ENCODE measurements at places on chromosomes 11 and 22. TPM values are rescaled to one million over a fixed set of nuclear protein-coding genes. Genes with fewer than 3 reads are reported as not detected.

TPBGL gene
- total RNA-seq: 1.6 TPM

OR10S1 gene
- not detected for total RNA-seq

TSGA10IP gene
- not detected for total RNA-seq

CHRDL2 gene
- total RNA-seq: 0.67 TPM

PGA3 gene
- 47.2 TPM for total RNA-seq

GAL3ST3 gene
- not detected for total RNA-seq

- no peak for DNase-seq
These were observed 734 bp downstream of the C11orf58 start for GRCh38 chr11:16738947-16739815.

- DNase-seq: no peak
These were observed 69.7 kb downstream of the PRMT3 start for GRCh38 chr11:20457001-20457799.

- DNase-seq: no peak
These were observed 8.5 kb upstream of the SLC25A18 start for GRCh38 chr22:17554814-17555213.

GRCh38 chr11:123892031-123892430 is 6.6 kb upstream of the TMEM225 start:
- no peak for DNase-seq

DNA sequence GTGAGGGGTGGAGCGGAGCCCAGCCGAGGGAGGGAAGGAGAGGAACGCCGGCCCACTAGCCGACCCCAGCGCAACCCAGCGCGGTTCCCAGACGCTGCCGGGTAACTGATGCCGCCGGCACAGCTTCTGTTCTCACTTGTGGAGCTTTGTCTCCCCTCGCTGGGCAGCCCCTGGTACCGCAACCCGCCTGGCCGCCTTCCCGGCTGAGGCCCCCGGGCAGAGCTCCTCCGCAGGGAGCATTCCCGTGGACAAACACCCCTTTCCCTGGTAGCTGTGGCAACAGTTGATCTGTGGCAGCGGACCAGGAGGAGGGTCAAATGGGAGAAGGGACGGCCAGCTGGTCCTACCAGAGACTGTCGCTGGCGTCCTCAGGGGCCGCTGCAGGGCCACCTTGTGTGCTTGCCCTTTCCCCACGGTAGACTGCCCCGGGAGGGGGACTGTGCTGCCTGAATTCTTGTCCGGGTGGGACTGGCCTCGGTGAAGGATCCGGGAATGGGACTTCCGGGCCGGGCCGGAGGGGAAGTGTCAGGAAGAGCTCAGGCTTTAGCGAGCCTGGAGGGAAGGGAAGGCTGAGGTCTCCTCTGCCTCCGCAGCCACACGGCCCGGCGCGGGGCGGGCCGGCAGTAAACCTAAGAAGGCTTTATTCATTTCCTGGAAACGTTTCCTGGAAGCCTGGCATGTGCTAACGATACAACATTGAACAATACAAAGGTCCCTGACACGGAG is 468.0 kb downstream of the OPCML start:
- DNase-seq: no peak

DNA sequence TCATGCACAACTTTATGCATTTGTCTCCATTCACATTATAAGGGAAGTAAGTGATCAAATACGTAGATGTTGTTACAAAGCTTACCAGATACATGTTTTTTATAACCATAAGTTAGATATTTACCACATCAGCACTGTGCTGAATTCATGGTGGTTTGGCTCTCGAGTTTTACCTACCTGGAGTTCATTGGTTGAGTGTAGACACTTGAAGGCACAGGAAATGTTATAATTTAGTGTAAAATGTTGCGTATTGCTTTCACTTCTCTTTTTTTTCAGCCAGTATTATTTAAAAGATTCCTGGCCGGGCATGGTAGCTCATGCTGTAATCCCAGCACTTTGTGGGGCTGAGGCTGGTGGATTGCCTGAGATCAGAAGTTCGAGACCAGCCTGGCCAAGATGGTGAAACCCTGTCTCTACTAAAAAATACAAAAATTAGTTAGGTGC is 53.1 kb upstream of the GRK2 start:
- no peak for DNase-seq

DNA sequence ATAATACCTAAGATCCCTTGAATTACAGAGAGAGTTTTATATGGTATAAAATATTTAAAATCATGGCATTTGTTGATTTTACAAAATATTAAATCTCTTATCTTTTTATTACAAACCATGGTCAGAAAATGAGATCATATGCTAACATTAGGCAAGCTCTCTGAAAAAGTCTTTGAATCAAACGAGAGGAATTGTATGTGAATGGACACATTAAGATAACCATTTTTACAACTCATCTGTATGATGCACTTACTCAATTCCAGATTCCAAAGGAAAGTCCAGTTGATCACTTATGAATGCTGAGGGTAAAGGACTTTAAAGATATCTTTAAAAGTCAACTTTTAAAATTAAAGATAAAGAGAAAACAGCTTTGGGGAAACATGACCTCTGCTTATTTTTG is 83.5 kb upstream of the LUZP2 start:
- DNase-seq: no peak

DNA sequence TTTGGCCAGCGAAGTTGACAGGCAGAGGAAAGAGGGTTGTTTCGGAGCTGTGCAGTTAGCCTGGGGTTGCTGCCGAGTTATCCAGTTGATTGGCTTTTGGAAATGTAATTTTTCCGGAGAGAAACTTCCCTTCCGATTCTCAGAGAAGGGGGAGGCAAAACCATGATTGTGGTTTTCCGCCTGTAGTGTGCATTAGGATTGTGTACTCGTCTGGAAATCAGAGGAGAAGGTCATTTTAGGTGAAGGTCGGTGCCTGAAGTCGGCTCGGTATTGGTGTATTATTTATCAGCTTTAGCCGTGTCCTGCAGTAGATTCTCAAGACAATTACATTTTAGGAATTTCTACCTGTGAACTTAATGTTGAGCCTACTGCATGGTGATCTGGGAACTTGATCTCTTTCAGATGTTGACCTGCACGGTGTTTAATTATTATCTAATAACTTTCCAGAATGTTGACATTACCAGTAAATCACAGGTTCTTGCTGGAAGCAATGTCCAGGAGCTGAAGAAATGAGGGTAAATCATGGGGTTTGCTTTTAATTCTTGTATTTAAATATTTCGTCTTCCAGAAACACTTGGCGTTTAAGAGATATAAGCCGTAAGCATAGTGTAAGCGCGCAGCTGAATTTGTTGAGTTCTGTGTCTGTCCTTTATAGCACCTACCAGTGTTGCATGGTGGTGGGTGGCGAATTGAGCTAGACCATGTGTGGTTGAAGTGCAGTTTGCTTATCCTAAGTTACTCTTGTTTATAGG is 1.3 kb downstream of the ARHGEF12 start:
- no peak for DNase-seq

GRCh38 chr22:29208502-29208862 is 2.8 kb downstream of the EMID1 start:
- no peak for DNase-seq

- DNase-seq: peak; percentile 28
These were observed 57.7 kb downstream of the CABIN1 start for GRCh38 chr22:24068717-24069297.

DNA sequence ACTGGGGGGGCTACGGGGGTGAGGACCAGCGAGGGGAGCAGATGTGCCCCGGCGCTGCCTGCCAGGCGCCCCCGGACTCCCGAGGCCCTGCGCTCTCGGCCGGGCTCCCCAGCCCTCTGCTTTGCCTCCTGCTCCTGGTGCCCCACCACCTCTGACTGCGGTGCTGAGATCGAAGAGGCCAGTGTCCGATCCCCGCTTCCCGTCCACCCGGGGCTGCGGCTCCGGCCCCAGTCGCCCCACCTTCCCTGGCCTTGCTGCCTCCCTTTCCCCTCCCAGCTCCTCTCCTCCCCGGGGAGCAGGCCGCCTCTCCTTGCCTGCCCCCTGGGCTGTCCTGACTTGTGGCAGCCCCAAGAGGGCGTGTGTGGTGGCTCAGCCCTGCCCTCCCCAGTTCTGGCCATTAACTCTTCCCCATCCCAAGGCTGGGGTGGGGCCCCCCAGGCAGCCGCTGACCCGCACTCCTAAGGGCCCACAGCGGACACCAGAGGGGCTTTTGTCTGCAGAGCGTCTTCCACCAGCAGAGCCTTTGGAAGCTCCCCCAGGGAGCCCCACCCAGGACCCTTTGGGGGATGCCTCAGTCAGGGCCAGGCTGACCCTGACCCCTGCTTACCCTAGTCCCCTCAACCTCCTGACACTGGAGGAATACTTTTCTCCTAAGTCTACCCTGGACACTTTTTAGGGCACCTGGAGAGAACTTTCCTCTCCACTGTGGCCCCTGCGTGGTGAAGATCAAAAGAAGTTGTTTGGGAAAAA is 16.6 kb downstream of the RTN4RL2 start:
- no peak for DNase-seq

DNA sequence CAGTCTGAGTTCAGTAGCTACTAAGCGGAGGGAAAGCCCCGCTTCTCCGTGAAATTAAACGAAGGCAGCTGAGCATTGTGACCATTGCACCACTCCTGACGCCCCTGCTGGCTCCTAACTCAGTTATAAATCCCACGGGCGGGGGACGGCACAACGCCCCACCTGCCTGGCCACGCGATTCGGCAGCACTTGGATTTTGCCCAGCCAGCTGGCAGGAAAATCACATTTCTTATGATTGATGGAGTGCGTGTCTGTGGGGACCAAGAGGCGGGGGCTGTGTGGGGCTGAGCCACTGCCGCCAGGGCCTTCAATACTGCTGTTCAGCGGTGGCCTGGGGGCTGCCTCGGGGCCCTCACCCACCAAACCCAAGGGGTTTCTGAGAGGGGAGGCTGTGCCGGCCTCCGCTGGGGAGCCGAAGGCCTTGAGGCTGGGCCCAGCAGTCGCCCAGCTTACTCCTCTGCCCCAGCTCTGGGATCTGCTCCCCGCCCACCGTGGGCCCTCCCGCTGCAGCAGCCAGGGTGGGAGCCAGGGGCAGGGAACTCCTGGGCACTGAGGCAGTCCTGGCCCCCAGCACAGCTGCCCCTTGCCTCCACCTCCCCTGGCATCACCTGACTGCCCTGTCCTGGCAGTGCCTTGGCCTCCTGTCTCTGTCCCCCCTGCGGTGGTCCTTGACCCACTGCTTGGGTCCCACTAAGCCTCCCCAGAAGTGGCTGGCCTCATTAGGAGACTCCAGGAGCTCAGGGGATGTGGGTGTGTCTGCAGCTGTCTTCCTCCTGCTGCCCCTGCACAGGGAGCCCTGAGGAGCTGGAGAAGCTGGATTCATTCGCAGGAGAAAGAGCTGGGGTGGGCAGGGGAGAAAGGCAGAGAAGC is 30.7 kb downstream of the SHISAL1 start:
- no peak for DNase-seq

- DNase-seq: no peak
These were observed 77.1 kb upstream of the PRR5 start for GRCh38 chr22:44624689-44625420.

DNA sequence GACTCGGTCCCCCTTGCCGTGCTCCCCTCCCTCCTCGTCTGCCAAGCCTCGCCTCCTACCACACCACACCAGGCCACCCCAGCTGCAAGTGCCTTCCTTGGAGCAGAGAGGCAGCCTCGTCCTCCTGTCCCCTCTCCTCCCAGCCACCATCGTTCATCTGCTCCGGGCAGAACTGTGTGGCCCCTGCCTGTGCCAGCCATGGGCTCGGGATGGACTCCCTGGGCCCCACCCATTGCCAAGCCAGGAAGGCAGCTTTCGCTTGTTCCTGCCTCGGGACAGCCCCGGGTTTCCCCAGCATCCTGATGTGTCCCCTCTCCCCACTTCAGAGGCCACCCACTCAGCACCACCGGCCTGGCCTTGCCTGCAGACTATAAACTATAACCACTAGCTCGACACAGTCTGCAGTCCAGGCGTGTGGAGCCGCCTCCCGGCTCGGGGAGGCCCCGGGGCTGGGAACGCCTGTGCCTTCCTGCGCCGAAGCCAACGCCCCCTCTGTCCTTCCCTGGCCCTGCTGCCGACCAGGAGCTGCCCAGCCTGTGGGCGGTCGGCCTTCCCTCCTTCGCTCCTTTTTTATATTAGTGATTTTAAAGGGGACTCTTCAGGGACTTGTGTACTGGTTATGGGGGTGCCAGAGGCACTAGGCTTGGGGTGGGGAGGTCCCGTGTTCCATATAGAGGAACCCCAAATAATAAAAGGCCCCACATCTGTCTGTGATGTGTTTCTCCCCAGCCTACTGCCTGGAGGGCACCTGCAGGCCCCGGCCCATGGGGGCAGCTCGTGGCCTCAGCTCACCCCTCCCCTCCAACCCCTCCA is 29.8 kb downstream of the CAPN1 start:
- DNase-seq: no peak

- no peak for DNase-seq
These were observed 300.9 kb upstream of the DDI1 start for GRCh38 chr11:103735497-103736032.

GRCh38 chr11:130171534-130171933 is 12.0 kb downstream of the ST14 start:
- DNase-seq: no peak

GRCh38 chr11:126917531-126918204 is 82.9 kb downstream of the KIRREL3 start:
- DNase-seq: no peak

GRCh38 chr11:107606141-107606540 is 15.2 kb downstream of the ELMOD1 start:
- no peak for DNase-seq

DNA sequence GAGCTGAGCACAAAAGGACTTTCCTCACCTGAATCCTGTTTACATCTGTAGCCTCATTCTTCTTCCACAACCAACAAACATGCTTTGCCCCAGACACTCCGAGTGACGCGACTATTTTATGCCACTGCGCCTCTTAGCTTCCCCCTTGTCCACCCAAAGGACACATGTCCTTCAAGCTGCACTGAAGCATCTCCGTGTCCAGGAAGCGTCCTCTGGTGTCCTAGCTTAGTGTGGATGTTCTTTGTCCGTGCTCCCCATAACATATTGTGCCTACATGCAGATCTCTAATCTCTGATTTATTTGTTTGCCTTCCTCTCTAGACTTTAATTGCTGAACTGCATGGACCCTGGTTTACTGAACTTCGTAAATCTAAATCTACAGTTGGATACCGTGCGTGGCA is 20.1 kb upstream of the CECR2 start:
- DNase-seq: no peak
